ENCODE measurements at places on chromosomes 7 and 10.

DNA sequence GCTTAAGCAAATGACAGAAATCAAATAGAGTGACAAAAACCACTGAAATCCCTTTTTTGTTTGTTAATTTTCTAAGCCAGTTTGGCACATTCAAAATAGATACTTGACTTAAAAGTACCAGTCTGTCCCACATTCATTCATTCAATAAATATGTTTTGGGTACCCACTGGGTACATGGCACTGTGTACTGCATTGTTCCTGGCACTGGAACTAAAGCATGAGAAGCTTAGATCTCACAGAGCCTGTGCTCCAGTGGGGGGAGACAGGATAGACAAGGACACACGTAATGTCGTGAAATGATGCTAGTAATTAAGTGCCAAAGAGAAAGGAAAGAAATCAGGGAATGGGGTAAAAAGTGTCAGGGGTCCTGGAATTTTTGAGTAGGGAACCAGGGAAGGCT, 13.0 kb downstream of the MTURN start:
- DNase-seq: no peak

GRCh38 chr7:79880312-79880711, 254.3 kb upstream of the GNAI1 start:
- peak; percentile 16 for DNase-seq

GRCh38 chr10:94626476-94626875, 57.1 kb upstream of the CYP2C18 start:
- DNase-seq: no peak

GRCh38 chr10:61588770-61589211, 73.9 kb upstream of the CABCOCO1 start:
- DNase-seq: no peak

- no peak for DNase-seq
Measured at GRCh38 chr7:50832744-50833143, 50.0 kb upstream of the GRB10 start.

DNA sequence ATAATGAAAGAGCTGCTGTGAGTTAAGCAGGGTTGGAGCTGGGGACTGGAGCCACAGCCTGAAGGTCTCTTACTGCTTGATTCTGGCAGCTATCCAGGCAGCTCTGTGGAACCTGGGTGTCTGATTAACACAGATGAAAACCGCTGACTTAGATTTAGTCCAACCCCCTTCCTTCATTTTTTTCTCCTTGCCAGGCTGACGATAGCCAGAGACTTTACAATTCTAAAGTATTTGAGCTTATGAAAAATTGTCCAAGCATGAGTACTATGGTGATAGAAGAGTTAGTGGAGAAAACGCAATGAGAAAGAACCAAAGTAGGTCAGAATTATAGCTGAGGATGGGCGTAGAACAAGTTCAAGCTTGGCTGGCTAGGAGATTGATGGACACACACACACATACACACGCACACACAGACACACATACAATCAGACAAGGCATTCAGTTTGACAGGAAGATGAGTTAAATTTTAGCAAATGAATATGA, 13.5 kb upstream of the GPR85 start:
- DNase-seq: no peak

DNA sequence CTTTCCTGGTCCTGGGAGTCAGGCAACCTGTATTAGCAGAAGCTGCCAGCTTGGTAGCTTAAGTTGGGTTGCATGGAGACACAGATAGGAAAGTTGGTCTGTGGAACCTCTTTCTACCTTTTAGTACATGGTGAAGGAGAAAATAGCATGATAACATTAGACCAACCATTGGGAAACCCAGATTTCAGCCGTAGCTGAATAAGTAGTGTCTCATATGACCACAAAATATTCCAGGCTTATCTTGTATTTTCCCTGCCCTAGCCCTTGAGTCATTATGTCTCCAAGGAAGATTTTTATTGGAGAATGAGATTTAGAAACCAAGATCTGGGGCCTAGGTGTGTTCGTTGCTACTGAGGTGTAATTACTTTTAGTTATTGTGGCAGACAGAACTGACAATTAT, 67.2 kb downstream of the CCSER2 start:
- DNase-seq: no peak

GRCh38 chr7:55774327-55775050, 88.1 kb downstream of the SEPTIN14 start:
- peak; percentile 2 for DNase-seq

DNA sequence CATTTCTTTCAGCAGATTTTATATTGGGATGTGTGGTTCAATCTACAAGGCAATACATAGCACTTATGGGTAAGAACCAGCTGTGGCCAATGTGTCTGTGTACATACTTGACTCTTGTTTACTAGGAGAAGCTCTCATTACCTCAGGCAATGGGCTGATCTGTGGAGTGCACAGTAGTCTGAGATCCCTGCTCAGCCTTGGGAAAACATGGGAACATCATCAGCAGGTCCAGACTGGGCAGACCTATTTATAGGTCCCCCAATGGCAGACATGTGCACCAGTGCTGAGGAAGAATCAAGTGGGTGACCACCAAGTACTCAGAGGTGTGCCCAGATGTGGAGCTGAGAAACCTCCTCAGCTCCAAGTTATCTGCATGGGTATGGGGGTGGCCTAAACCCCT, 349.7 kb downstream of the KIF20B start:
- DNase-seq: no peak

GRCh38 chr7:156127166-156128134, 315.2 kb upstream of the SHH start:
- no peak for DNase-seq

- no peak for DNase-seq
Measured at GRCh38 chr7:46661431-46661830, 740.4 kb upstream of the IGFBP3 start.

DNA sequence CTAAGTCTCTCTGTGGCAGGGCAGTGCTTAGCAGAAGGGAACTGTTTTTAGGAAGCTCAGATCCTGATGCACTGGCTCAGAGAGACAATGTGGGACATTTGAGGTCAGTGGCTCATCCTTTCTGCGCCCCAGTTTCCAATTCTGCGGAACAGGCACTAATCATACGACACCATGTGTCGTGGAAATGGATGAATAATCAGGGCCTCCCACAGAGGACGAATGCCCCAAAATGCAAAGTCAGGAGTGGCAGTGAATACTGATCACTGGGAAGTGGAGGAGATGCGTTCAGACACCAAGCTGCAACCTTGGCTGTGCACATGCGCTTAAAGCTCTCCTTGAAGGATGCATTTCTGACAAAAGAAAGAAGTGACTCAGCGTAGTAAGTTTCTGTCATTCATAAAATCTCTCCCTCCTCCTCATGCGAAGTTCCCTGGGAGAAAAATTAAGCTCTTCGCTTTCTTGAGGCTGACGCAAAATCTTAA, 21.9 kb upstream of the ECHDC3 start:
- DNase-seq: no peak

- DNase-seq: no peak
Measured at GRCh38 chr10:63221950-63222349, 88.8 kb downstream of the NRBF2 start.

- DNase-seq: peak; percentile 38
Measured at GRCh38 chr7:121323515-121324302, 5.1 kb upstream of the WNT16 start.

GRCh38 chr7:113267271-113267670, 148.9 kb upstream of the SMIM30 start:
- no peak for DNase-seq

Data from right lung (tissue), 10 donors.